ENCODE measurements at places on chromosomes 5 and 9. TPM values are rescaled to one million over a fixed set of nuclear protein-coding genes. Genes with fewer than 3 reads are reported as not detected.

Gene LRRC70
- total RNA-seq = 1.3 TPM

DNA sequence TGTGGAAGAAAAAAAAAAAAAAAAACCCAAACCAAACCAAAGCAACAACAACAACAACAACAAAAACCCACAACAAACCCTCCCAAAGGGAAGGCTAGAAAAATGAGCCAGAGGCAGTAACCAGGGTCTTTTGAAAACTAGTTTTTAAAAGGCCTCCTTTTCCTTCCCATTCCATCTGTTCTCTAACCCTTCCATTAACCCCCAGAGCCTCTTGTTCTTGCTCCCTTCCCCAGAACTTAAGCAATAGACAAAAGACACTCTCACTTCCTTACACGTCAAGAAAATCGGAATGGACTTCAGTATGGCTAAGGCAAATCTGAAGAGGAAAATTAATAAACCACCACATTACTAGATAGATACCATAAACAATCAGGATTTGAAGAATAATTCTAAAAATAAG is 292.8 kb downstream of the ARL15 start:
- no peak for DNase-seq

- DNase-seq = no peak
Observed at GRCh38 chr5:139787257-139787567, 8.4 kb upstream of the PSD2 start.

DNA sequence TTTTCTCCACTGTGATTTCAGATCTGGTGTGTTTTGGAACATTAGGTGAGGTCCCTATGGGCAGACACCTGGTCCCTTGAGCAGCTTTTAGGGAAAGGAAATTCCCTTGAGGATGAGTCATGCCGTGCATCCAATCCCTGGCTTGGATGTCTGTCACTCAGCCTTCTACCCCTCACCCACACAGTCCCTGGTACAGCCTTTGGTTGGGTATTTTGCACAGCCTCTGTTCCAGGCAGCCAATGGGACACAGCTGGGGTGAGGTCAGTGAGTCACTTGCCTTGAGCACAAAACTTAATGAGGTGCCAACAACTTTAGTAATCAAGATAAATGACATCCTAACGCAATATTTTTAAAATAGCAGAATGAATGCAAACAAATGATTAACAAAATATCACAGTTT is 22.7 kb upstream of the SVEP1 start:
- DNase-seq = no peak

- no peak for DNase-seq
Observed at GRCh38 chr9:35974800-35975199, 16.8 kb upstream of the OR2S2 start.

Gene DDX4
- total RNA-seq = not detected

DNA sequence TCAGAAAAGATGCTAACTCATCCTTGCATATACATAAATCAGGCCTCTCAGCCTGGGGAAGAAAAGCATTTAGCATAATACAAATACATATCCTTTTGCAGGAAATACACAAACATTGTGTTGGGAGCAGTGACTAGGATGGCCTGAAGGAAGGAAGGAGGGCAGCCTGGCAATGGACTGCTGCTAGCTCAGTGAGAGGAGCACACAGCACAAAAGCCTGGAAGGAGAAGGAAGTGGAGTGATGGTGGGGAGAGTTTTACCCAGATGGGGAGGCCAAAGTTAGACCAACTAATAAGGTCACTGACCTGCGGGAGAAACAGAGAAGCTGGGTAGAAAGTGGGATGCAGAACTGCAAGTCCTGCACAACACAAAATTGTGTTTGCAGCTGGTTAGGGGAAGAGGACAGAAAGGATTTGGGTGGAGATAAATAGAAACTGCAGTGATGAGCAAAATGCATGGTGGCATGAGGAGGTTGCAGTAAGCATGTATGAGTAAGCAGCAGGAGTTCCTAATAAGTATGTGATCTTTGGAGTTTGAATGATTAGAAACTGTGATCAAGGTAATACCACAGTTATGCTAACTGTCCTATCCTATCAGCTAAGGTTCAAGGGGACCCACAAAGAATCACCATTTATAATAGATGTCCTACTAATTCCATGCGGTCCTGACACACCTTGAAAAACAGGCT is 39.5 kb downstream of the SEMA6A start:
- DNase-seq = no peak

Gene SPACA9
- 2.2 TPM for total RNA-seq

DNA sequence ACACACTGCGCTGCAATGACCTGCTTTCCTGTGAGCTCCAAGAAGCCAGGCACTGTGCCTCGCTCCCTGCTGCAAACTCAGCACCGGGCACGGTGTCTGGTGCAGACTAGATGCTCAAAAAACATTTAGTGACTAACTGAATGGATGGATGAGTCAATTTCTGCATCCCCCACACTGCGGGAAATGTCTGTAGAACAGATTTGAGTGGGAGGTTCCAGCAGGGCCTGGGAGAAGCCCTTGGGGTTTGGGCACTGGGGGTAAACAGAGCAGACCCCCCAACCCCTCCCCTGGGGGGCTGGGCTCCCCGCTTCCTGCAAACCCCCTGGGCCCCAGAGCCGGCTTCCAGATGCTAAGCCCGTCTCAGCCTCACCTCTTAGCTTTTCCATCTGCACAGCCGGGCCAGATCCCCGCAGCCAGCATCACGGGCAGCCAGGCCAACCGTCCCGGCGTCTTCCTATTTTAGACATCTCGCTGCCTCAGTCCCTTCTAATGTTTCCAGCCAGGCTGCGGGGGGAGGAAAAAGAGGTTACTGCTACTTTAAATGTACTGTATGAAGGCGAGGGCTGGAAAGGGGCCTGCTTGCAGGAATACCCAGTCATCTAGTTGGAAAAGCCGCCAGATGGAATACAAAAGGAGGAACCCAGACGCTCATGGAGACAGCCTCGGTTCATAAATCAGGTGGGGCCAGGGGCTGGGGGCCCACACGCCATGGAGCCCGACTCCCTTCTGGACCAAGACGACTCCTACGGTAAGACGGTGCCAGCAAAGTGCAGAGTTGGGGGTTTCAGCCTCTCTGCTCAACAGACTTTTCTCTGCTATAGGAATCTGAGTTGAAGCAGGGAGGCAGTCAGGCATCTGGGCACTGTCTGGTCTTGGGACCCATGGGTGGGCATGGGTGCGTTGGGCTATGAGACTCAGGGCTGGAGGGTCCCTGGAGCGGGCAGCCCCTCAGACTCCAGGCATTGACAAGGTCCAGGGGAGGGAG is 67.1 kb upstream of the GGTA1 start:
- peak; percentile 22 for DNase-seq

DNA sequence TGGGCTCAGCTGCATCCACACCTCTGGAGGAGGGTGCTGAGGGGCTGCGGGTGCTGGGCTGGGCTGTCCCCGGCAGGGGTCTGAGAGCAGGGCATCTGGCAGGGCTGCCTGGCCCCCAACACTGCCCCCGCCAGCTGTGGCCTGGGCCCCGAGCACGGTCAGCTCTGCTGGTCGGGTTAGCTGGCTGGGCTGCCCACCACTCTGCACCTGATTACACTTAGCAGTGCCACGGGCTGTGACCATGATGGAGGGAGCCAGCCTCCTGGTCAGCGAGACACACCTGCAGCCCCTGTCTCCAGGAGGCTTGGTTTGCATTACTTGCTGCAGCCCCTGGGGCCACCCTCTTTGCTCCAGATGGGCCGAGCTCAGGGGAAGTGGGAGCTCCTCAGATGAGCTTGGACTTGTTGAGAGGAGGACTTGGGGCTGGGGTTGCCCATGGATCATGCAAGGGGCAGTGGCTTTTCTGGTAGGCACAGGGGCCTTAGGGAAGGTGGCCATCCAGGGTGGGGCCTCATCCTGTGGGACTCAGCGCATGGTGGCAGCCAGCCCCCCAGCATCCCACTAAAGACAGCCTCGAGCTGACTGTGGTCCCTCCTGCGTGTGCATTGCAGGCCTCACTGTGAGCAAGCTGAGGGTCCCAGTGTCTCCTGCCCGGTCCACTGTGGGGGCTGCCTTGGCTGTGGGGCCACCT is 132.0 kb upstream of the FAM120A start:
- DNase-seq = no peak

DNA sequence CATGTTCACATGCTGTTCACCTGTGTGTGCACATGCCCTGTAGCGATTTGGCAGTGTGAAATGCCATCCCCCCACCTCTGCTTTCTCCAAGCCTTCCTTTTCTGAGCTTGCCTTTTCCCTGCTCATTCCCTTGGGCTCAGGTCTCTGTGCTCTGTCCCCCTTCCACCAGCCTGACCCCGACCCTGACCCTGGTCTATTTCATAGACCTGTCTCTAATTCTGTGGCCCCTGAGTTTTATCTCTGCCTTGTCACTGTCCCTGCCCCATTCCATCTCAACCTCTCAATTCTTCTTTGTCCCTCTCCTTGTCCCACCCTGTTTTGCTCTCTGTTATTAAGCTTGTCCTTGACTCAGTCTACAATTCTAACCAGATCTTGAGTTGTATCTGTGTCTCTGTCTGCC is 735 bp downstream of the ARAP3 start:
- no peak for DNase-seq

GRCh38 chr5:136032564-136032963 is 3.8 kb downstream of the TGFBI start:
- peak; percentile 91 for DNase-seq

DNA sequence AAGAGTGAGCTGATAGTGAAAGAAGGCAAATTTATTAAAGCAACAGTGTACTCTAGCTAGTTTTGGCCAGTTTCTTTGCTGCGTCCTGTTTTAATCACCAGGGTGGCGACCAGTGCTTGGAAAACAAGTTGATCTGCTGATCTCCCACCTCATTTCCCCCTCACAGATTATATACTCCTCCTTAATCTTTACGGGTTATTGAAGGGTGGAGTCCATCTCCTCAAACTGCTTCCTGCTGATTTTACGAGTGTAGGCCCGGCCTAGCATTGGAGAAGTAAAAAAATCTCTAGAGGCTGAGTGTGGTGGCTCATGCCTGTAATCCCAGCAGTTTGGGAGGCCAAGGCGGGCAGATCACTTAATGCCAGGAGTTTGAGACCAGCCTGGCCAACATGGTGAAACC is 14.0 kb upstream of the CFAP95 start:
- no peak for DNase-seq

GRCh38 chr5:58255970-58256369 is 203.9 kb downstream of the PLK2 start:
- no peak for DNase-seq

Gene HAND1
- not detected for total RNA-seq

All from fibroblast of villous mesenchyme (primary cell).